ENCODE measurements at places on chromosomes 3 and 15. TPM values are rescaled to one million over a fixed set of nuclear protein-coding genes. Genes with fewer than 3 reads are reported as not detected.

Gene CD200R1L
- total RNA-seq = not detected

Gene LYZL4
- not detected for total RNA-seq

Gene TP63
- total RNA-seq = 0.27 TPM

Gene NUP210
- 41.1 TPM for total RNA-seq

Gene CISH
- total RNA-seq = 0.57 TPM

Gene SLC30A4
- 1.8 TPM for total RNA-seq

Gene IGSF11
- total RNA-seq = 4.3 TPM

Gene FBN1
- total RNA-seq = 7.4 TPM

Gene VIPR1
- total RNA-seq = 0.83 TPM

Gene IL1RAP
- total RNA-seq = 5.7 TPM

Gene MYRIP
- not detected for total RNA-seq

Gene ENTPD3
- total RNA-seq = not detected

Gene MYLK
- total RNA-seq = 16.7 TPM

Gene SNTN
- total RNA-seq = not detected

Measured in A549 treated with Mapracorat at 1 μM for 4 hours (cell line).